ENCODE measurements at places on chromosomes 6 and 20. TPM values are rescaled to one million over a fixed set of nuclear protein-coding genes. Genes with fewer than 3 reads are reported as not detected.

DNA sequence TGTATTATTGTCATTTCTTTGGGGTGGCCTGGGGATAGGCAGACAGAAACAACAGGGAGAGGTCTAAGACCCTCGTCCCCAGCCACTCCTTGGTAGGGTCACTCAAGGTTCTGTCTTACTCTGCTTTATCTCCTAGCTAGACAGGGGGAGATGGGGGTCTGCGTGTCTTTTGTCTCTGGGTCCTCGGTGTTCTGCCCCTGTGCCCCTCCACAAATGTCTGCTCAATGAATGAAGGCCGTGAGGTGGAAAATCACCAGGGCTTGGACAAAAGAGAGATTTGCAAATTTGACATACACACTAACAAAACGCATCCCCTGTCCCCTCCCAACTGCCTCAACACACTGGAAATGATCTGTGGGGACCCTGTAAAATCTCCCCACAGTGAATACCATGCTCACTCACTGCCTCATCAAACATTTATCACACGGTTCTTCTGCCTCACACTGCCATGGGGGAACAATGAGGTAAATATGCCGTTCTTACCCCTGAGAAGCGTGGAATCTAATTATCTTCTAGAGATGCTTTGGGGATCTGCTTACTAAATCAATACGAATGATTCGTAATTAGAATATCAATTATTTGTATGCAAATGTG lies 13.2 kb upstream of the VAPB start:
- no peaks in the 10 kb centered on the region for H3K4me1 ChIP-seq
- DNase-seq: no peak
- no peak overlapping the region for H3K27ac ChIP-seq
- peaks cover 15% of the 10 kb centered on the region for H3K27me3 ChIP-seq
- no peak overlapping the region for H3K4me3 ChIP-seq

DNA sequence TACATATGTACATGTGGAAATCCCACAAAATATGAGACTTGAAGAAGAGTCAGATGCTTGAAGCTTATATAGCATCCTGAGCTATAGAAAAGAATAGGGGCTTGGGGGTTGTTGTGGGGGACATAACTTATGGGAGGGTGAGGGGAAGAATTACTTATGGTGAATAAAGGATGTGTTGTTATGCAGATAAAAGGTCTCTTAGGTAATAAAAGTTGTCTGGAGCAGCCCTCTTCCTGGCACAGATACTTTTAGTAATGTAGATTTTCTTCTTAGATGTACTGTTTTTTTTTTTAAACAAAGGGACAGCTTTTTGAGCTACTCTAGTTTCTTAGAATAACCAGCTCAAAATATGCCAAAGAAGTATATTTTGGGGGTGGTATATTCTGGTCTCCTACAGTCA lies 35.9 kb downstream of the CHMP4B start:
- no peak overlapping the region for H3K27ac ChIP-seq
- H3K36me3 ChIP-seq: peaks cover 39% of the 10 kb centered on the region
- DNase-seq: no peak

DNA sequence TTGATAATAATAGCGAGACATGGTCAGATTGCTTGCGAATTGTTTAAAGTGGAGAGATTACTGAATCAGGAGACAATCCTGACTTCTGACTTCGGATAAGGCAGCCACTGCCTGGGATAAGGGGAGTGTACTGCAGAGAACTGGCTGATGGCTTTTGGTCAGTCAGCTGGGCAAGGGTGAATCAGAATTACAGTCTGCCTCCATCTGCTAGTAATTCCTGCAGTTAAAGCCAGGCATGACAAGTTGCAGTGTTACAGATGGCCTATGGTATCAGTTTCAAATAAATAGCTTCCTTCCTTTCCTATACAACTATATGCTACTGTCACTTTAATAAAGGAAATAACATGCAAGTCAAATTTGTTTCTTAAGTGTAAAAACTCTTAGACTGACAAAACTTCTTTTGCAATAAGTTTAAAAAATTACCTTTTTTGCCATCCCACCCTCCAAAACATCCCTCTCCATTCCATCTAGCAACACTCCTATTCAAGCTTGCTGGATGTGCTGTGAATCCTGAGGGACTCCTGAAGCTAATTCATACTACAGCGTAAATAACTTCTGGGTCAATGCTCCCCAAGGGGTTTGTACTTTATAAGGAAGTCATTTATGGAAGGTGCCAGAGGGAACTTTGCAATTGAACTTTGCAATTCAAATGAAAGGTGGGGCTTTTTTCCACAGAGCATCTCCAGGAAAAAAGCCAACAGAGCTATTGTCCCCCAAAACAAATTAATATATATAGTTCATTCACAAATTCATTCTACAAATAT lies 245.2 kb downstream of the ADGRB3 start:
- no peak overlapping the region for H3K27ac ChIP-seq
- H3K27me3 ChIP-seq: no peaks in the 10 kb centered on the region
- H3K36me3 ChIP-seq: no peaks in the 10 kb centered on the region

DNA sequence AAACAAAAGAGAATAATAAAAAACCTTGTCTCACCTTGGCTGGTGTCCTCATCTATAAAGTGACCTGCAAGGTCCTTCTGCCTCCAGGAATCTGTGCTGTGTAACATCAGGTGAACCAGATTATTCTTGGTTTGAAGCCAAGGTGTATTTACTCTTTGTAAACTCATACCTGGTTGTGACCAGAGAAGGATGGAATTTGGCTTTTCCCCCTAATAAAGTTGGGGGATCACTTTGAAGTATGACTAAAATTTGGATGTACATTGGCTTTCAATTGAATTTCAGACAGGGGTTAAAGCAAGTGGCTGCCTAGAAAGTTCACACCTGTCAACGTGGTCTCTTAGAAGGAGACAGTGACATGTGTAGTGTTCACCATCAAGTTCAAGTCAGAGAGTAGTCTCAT lies 100.1 kb downstream of the SCP2D1 start:
- H3K36me3 ChIP-seq: no peaks in the 10 kb centered on the region
- H3K4me3 ChIP-seq: no peak overlapping the region
- no peaks in the 10 kb centered on the region for H3K4me1 ChIP-seq
- H3K27me3 ChIP-seq: peaks cover 4% of the 10 kb centered on the region

GRCh38 chr6:71410164-71410566 lies 121.6 kb downstream of the OGFRL1 start:
- H3K36me3 ChIP-seq: no peaks in the 10 kb centered on the region
- peak overlapping the region; percentile 25 for H3K27ac ChIP-seq
- DNase-seq: no peak
- no peak overlapping the region for H3K4me3 ChIP-seq
- no peaks in the 10 kb centered on the region for H3K27me3 ChIP-seq

- no peak for DNase-seq
- H3K4me1 ChIP-seq: peaks cover 16% of the 10 kb centered on the region
- no peaks in the 10 kb centered on the region for H3K27me3 ChIP-seq
- H3K36me3 ChIP-seq: no peaks in the 10 kb centered on the region
- H3K27ac ChIP-seq: no peak overlapping the region
These were observed 49.6 kb upstream of the RIPOR2 start for GRCh38 chr6:24985323-24985722.

ZNF831 gene
- total RNA-seq: 0.38 TPM

DNA sequence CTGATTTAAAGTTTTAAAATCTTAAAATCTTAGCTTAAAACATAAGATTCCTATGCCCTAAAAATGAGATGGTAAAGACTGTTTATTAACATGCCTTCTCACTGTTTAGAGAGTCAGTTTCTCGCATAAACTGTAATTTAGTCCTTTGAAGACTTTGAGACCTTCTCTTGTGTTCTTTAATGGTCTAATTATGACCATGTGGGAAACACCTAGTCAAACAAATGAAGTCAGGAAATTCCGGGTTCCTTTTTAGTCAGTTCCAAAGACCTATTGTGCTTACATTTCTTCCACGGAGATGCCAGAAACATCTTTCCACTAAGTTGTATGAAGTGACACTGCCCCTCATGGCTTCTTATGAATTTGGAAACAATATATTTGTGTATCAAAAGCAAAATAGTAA lies 64.2 kb upstream of the KIF25 start:
- no peaks in the 10 kb centered on the region for H3K36me3 ChIP-seq
- no peak for DNase-seq
- peaks cover 20% of the 10 kb centered on the region for H3K4me1 ChIP-seq
- no peak overlapping the region for H3K4me3 ChIP-seq
- no peaks in the 10 kb centered on the region for H3K27me3 ChIP-seq

DNA sequence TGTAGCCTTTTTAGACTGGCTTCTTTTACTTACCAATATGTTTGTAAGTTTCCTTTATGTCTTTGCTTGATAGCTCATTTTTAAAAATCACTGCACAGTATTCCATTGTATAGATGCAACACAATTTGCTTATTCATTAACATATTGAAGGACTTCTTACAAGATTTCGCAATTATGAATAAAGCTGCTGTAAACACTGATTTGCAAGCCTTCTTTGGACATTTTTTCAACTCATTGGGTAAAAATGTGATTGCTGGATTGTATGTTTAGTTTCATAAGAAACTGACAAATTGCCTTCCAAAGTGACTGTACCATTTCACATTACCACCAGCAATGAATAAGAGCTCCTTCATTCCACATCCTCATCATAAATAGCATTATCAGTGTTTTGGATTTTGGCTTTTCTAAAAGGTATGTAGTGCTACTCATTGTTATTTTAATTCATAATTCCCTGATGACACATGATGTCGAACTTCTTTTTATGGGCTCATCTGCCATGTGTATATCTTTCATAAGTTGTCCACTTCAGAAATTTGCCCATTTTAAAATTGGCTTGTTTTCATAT lies 80.7 kb downstream of the TFAP2B start:
- H3K4me3 ChIP-seq: no peak overlapping the region
- H3K36me3 ChIP-seq: no peaks in the 10 kb centered on the region
- no peaks in the 10 kb centered on the region for H3K4me1 ChIP-seq
- DNase-seq: no peak

- H3K27ac ChIP-seq: peak overlapping the region; percentile 88
- peak overlapping the region; percentile 73 for H3K4me3 ChIP-seq
- no peaks in the 10 kb centered on the region for H3K27me3 ChIP-seq
- peaks cover 49% of the 10 kb centered on the region for H3K4me1 ChIP-seq
- H3K36me3 ChIP-seq: no peaks in the 10 kb centered on the region
These were observed 417 bp downstream of the VAPB start for GRCh38 chr20:58389324-58389967.

APOM gene
- total RNA-seq: 1.0 TPM

DNA sequence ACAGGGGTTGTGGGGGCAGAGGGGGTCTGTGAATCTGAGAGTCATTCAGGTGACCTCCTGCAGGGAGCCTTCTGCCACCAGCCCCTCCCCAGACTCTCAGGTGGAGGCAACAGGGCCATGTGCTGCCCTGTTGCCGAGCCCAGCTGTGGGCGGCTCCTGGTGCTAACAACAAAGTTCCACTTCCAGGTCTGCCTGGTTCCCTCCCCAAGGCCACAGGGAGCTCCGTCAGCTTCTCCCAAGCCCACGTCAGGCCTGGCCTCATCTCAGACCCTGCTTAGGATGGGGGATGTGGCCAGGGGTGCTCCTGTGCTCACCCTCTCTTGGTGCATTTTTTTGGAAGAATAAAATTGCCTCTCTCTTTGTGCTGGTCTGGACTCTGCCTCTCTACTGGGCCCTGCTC lies 10.7 kb downstream of the GTSF1L start:
- DNase-seq: no peak
- H3K4me3 ChIP-seq: no peak overlapping the region
- no peaks in the 10 kb centered on the region for H3K36me3 ChIP-seq
- no peaks in the 10 kb centered on the region for H3K27me3 ChIP-seq
- H3K27ac ChIP-seq: no peak overlapping the region
- H3K4me1 ChIP-seq: no peaks in the 10 kb centered on the region

Data from left lung (tissue), 14 donors.